ENCODE measurements at places on chromosomes 7 and 10.
A peak's percentile ranks its signal among the peaks of the same experiment; 100 is the strongest.

- no peak for DNase-seq
Measured at GRCh38 chr10:132684164-132684891, 101.6 kb downstream of the NKX6-2 start.

- peak; percentile 32 for DNase-seq
Measured at GRCh38 chr10:31759124-31759798, 169.4 kb downstream of the ARHGAP12 start.

DNA sequence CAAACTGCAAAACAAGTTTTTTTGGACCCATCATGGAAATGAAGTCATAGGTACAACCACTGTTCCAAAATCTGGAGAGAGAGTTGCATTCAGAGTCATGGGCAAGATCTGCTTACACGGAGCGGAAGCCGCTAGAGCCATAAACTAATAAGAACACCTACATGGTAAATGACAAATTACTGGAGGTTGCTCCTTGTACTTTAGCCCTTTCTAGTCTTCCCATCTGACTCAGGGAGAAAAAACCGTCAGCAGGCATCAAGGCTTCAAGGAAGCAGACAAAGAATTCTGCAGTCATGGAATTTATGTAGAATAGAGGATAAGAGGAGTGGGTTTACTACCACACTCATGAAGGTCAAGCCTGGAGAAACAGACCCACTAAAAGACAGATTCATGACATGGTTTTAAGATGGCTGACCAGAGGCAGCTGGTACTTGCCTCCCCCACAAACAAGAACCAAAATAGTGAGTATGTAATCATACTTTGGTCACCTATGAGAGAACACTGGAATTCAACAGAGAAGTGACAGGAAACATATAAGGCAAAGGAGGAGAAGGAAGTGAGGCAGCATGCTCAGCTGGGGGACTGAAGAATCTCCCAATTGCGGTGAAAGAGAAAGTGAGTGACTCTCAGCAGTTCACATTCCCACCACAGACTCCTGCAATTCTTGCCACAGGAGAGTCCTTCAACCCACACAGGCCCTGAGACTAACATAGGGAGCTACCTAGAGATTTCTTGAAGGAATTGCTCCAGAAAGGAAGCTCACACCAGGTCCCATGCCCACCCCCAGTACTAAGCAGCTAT, 42.4 kb upstream of the ASAH2 start:
- DNase-seq = no peak

GRCh38 chr7:156612930-156613329, 27.6 kb upstream of the RNF32 start:
- no peak for DNase-seq

DNA sequence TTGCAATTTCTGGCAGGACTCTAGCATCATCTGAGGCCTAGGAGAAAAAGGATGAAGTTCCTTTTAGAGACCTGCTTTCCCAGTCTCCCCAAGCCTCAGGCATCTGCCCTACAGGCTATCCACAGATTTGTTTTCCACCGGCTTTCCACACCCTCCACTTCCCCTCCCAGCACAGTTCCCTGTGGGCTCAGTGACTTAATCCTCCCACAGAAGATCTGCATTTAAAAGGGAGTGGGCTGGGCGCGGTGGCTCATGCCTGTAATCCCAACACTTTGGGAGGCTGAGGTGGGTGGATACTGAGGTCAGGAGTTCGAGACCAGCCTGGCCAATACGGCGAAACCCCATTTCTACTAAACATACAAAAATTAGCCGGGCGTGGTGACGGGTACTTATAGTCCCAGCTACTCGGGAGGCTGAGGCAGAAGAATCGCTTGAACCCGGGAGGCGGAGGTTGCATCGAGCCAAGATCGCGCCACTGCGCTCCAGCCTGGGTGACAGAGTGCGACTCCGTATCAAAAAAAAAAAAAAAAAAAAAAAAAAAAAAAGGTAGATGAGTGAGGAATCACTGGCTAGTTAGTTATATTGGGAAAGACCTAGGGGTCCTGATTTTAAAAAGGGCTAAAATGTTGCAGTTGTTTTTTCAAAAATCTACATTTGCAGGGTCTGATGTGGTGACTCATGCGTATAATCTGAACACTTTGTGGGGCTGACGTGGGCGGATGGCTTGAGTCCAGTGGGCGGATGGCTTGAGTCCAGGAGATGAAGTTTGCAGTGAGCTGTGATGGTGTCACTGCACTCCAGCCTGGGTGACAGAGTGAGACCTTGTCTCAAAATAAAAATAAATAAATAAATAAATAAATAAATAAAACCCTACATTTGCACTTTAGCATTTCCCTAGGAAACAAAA, 119.5 kb downstream of the BAMBI start:
- DNase-seq = no peak
